Kidney capillary endothelial cell (primary cell): ENCODE measurements at places on chromosomes 7 and 10.
A peak's percentile ranks its signal among the peaks of the same experiment; 100 is the strongest.

DNA sequence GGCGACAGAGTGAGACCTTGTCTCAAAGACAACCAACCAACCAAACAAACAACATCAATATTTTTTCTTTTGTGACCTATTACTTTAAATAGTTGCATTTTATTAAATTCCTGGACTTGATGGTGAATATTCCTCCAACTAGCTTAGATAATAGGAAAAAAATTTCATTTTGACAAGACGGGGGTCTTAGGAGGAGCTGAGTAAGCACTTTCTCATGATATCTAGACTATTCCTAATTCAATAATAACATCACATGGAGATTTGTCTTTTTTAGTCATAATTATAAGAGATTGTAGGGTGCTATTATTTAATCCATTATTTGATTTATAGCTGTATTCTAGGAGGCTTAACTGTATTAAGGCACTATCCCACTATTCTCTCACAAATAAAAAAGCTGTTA, 702.5 kb downstream of the PHTF2 start:
- no peak for DNase-seq

DNA sequence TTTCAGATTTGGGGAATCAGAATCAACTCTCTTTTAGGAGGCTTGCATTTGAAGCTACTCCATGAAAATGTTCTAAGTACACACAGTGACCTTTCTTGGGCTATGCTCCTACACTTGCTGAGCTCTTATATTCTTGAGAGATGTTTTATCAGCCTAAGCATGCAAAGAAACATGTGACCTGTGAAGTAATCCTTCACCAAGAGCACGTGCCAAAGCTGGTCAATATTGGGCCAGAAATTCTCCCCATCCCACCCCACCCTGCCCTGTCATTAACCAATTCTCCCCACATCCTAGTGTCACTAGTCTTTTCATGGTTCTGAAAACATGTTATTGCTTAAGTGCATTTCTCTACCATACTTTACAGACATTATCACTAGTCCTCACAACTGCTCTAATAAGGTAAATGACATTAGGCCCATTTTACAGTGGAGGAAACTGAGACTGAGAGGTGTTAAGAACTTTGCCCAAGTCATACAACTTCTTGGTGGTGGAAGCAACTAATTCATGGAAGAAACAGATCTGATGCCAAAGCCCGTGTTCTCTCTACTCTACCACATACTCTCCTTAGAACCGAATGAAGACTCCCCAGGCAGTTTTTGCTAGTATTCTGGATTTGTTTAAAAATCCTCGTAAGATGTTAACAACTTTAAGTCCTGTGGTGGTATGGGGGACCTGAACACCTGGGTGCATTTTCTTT, 200.6 kb downstream of the PTEN start:
- DNase-seq, result no peak

DNA sequence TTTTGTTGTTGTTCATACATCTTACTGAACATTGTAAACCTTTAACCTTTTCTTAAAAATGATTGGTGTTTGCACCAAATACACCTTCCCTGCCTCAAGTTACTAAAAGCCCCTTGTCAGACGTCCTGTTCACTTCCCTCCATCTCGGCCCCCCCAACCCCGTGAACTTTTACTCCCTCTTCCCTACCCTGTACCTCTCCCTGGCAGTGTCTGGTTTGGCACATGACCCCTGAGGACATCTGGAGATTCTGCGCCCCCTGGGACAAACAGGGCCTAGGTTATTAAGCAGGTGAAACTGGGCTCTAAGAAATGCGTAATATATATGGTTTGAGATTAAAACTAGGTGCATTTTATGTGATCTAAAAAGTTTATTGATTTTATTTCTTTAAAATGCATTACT, 1.4 kb downstream of the PPP2R2D start:
- DNase-seq, result no peak

DNA sequence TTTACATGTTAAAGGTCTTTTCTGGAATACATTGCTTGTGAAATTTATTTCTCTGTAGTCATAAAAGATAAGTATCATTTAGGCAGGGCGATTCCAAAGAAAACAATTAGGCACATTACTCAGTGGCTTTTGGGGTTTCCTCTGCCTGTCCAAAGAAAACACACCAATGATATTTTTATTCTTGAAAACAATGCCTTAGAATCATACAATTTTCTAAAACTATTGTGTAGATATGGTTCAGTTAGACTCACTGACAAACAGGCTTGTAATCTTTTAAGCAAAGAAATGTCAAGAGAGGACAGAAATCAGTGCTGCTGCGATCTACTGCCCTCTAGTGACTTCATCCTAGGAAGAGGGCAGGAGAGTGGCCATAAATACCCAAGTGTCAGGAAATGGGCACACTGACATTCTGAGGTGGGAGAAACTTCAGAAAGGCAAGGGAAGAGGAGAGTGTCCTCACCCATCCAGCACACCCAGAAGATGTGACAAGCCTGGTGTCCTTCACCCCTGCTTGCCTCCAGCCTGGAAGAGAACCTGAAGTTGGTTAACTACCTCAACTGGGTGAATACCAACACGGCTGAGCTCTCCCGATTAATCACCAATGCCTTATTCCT, 120.5 kb downstream of the GALNT11 start:
- DNase-seq, result peak; percentile 48

GRCh38 chr10:1664333-1664964, 72.9 kb downstream of the ADARB2 start:
- no peak for DNase-seq

DNA sequence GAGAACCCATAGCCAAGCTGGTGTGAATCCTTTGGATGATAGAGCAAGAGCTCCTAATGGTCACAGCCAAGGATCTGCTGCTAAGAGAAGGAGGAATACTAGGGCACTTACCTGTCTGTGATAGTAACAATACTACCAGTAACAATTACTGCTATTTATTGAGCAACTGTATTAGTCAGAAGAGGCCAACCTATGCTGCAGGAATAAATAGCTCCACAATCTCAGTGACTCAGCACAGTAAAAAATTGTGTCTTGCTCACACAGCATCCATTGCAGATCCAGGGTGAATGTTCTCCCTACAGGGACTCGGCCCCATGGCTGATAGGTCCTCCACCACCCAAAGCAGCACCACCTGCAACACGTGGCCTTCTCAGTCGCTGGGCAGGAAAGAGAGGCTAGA, 257.6 kb upstream of the ZMIZ1 start:
- DNase-seq, result no peak

- DNase-seq, result peak; percentile 26
Observed at GRCh38 chr7:81447351-81447952, 322.4 kb downstream of the HGF start.

- no peak for DNase-seq
Observed at GRCh38 chr7:126305671-126306070, 947.1 kb downstream of the GRM8 start.

DNA sequence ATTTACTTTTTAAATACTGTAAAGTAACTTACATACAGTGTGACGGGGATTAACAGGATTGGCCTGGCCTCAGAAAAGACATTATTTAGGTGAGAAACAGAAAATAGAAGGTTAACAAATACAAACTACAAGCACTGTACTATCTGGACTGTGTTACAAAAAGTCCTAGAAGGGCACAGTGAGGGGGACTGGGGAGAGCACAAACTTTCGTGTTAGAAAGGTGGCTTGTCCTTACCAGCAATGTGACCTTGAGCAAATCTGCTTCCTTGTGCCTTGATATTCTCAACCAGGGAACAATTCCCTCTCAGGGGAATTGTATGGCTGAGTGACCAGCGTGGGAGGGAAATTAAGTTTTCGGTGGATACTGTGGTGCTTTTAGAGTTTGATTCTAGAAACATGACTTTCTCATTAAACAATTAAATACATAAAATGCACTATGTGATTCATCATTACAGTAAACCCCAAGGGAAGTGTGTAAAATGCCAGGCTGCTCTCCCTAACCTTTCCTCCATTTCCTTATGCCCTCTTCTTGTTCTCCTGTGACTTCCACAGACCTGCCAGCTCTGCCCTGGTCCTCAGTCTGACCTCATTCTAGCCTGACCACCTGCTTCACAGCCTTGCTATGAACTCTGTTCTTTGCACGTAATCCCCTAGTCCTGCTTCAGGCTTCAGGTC, 57.7 kb downstream of the OSBPL3 start:
- no peak for DNase-seq

DNA sequence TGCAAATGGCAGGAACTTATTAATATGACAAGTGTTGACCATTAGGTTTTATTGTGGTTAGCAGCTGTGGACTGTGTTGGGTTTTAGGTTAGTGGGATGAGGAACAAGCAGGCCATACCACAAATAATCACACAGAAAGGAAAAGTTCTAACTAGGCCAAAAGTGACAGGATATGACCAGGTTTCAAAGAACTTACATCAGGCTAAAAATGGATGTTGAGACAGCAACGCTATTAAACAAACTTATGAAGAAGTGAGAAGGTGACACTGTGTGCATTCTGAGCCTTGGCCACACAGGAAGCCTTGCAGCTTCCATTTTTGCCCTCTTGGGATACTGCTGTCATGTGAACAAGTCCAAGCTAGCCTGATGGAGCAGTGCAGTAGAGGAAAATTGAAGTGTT, 568.8 kb downstream of the HTR7 start:
- DNase-seq, result peak; percentile 67

DNA sequence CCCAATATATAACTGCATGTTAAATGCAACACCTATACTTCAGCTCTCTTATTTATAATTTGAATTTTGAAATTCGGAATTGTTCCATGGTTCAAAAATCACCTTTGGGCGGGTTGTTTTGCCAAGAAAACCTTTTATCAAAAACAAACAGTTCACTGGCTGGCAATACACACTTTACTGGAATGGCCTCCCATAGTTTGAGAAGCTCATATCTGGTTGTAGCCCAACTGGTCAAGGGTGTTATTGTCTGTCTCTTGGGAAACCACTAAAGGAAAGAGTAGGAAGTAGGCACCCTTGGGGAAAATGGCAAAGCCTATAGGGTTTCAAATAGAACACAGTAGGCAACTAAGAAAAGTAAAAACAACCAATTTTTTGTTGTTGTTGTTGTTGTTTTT, 117.9 kb downstream of the HIPK2 start:
- DNase-seq, result no peak

DNA sequence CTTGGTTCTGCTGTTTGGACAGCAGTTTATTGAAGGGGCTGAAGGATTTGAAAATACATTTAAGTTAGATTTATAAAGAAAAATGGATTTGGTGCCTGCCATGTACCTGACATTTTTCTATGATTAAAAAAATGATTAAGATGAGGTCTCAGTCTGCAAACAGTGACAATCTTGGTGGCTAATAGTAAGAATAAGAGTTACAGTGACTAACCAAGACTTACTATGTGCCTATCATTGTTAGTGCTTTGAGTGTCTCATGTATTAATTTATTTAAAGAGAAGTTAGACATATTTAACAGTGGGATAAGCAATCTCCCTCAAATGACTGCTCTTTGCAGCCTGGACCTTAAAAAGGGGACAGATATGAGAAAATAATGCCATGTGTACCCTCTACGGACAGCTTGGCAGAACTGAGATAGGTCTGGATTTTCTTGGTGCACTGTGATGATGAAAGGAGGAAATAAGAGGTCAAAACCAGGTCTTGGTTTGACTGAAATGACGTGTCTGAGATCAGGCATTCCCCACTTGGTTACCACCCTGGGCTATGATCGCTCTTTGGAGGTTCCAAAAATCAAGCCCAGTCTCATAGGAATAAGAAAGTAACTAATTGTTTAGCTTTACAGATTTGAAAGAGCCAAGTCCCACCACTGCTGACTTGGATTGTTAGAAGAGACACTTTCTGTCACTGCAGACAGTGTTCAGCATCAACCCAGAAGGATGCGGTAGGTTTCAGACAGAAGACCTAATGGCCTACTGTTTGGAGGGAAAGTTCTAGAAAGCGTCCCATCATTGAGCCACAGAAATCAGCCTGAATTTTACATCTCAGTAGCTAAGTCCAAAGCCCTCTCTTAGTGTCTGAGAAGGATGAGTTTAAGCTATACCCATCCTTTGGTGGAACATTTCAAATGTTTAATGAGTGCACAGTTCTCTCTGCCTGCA, 2.1 kb downstream of the CASP7 start:
- no peak for DNase-seq

- no peak for DNase-seq
Observed at GRCh38 chr7:80950550-80950967, 31.7 kb upstream of the SEMA3C start.

GRCh38 chr7:157576415-157576814, 239.6 kb downstream of the DNAJB6 start:
- DNase-seq, result no peak

GRCh38 chr10:131570716-131571307, 259.3 kb upstream of the TCERG1L start:
- DNase-seq, result no peak

DNA sequence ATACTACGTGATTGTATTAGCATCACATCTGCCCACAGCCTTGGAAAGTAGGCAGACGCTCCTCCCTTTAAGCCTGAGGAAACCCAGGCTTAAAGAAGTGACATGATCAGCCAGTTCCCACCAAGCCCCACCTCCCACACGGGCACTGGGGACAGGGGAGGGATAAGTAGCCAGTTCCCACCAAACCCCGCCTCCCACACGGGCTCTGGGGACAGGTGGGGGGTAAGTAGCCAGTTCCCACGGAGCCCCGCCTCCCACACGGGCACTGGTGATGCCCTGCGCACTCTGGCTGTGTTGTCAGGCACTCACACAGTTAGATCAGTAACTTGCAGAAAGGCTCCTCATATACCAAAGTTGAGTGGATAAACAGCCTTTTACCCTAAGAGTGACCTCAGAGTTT, 606.8 kb downstream of the PTPRN2 start:
- no peak for DNase-seq

- no peak for DNase-seq
Observed at GRCh38 chr7:90412458-90413184, 9.4 kb downstream of the CLDN12 start.
